ENCODE measurements at places on chromosomes 4 and X.

GRCh38 chr4:132642016-132642817 lies 506.9 kb upstream of the PCDH10 start:
- DNase-seq, result no peak

DNA sequence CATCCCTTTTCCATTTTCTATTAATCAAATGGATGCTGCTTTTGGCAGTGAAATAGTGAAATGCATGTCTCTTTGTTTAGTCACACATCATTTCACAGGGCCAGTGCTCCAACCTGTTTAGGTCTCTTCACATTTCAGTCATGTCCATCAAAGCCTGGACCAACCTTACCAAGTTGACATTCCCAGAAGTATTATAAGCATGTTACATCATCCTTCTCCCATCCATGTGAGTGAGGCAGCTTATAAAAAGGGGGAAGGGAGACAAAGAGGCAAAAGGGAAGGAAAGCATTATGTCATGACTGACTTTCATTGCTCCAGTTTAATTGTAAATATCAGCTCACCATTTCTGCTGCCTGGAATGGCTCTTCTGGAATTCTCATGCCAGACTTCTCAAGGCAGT lies 94.4 kb downstream of the NWD2 start:
- DNase-seq, result no peak

DNA sequence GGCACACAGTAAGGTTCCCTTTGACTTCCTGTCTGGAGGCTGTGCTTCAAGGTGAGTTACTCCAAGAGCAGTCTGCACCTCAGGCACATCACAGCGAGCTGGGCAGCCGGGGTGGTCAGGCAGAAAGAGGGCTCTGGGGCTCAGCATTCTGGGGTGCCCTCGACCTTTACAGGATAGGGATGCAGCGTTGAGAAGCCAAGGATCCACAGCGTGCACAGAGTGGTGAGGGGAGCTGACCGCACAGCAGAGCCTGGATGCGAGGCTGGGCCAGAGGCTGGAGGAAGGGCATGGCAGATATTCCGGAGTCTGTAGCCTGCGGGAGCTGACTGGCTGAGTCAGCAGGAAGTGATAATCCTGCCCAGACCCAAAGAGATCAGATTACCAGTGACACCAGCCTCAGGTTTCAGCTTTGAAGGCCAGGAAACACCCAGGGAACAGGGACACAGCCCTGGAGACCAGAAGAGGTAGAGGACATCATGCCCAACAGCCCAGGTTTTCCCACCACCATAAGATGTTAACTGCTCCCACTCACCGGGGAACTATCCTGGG lies 38.4 kb upstream of the PDLIM3 start:
- no peak for DNase-seq

- DNase-seq, result no peak
Observed at GRCh38 chr4:108795733-108796132, 32.9 kb upstream of the ETNPPL start.

Measured in stimulated activated CD8-positive, alpha-beta memory T cell treated with anti-CD3 and anti-CD28 coated beads, Interleukin-4, amount 100 ng/mL, for 4 hours (primary cell).